Stimulated activated CD4-positive, alpha-beta T cell treated with anti-CD3 and anti-CD28 coated beads, TNF-alpha, amount 100 ng/mL, for 24 hours (primary cell): ENCODE measurements at places on chromosomes 2 and 18.

- DNase-seq = no peak
These were observed 76.6 kb downstream of the CCDC85A start for GRCh38 chr2:56260415-56260814.

DNA sequence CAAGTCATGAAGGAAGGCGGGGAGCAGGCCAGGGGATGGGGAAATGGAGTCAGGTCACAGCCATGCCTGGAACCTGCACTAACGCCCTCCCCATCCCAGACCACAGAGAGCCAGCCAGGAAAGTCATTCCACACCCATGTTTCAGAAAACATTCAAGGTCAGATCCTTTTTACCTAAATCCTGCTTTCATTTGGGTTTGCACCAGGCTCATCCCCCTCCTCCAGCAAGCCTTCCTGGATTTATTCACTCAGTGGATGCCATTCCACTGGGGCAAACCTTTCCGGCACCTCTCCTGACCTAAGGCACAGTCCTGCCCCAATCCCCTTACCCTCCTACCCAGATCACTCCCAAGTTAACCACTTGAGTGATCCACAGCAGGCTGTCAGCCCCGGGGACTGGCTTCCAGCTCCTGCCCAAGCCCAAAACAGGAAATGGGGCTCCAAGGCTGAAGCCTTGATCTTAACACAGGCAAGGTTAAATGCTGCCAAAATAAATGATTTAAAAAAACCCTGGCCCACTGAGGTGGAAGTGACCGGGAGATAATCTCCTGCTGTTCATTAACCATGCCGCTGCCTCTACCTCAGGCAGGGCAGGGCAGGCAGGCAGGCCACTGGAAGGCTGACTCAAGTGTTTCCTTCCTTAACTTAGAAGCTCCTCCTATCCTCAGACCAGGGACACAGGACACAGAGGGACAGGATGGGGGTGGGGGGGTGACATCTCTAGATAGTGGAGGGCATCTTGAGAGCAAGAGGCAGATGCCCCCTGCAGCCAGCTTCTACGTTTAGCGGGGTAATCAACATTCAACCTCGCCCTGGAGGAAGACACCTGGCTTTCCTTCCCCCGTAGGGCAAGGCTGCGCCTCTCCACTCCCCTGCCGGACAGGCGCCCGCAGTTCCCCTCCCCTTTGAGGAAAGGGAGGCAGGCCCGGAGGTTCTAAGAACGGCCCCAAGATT lies 1.4 kb downstream of the RAB11FIP5 start:
- peak; percentile 4 for DNase-seq

- peak; percentile 51 for DNase-seq
These were observed 57.6 kb downstream of the VAPA start for GRCh38 chr18:9971313-9971920.

DNA sequence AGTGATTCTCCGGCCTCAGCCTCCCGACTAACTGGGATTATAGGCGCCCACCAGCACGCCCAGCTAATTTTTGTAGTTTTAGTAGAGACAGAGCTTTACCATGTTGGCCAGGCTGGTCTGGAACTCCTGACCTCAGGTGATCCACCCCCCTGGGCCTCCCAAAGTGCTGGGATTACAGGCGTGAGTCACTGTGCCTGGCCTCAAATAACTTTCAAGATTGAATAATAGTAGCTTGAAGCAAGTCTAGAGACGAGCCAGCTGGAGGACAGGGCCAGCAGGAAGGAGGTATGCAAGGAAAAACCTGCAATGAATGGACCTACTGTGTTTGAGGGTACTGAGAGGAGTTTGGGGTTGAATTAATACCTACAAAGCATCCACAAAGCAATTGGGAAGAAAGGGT lies 87.5 kb downstream of the MSH2 start:
- no peak for DNase-seq

- no peak for DNase-seq
These were observed 219.3 kb upstream of the OSR1 start for GRCh38 chr2:19577723-19578122.

DNA sequence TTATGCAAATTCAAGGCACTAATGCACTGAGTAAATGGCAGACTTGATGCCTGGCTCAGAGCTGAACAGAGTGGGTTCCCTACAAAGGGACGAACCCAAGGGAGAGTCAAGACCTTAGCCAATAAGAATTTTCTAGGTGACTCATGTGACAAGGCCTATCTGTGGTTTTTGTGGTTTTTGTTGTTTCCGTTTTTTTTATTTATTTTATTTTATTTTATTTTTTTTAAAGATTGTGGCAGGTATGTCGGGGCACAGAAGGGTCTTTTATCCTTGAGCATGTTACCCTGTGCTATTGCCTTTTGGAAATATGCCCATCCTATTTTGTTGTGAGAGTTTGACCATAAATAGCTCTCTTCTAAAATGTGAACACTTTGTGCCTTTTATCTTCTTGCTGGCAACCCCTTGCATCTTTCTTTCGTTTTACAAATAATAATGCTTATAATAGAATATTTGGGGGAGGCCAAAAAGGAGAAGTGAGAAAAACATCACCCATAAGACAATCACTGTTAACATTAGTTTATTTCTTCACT lies 113.4 kb upstream of the AQP4 start:
- no peak for DNase-seq

DNA sequence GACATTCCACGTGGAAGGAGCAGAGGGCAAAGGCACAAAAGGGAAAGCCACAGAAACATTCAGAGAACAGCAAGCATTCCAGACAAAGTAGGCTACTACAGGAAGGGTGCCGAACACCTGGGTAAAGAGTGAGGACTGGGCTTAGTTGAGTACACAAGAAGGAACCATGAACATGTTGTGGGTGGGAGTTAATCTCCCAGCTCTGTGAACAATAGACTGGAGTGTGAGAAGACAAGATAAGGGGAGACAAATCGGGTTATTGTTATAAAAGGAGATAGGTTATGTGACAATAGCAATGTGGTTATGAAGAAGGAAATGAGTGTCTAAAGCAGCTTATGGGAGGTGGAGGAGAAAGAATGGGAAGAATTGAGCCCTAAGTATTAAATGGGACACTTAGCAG lies 70.0 kb downstream of the DPP4 start:
- no peak for DNase-seq

GRCh38 chr18:10723496-10723895 lies 197.7 kb downstream of the NAPG start:
- no peak for DNase-seq
